ENCODE measurements at places on chromosomes 6 and 20. TPM values are rescaled to one million over a fixed set of nuclear protein-coding genes. Genes with fewer than 3 reads are reported as not detected.
A peak's percentile ranks its signal among the peaks of the same experiment; 100 is the strongest.

DNA sequence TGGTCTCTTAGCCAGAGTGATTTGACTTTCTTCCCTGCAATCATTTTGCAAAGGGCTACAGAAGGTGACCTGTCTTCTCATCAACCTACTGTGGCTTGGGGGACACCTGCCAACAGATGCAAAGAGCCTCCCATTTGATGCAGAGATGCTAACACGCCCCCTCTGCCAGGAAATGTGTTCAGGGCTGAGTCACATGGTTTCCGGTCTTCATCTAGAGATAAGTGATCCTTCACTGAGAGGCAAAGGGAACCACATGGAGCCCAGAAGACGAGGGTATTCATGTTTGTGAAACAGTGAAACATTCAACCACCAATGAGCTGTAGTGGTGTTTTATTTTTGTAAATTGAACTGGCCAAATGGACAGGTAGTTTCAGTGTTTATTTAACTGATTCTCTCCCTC, 109.0 kb upstream of the RIN2 start:
- H3K27me3 ChIP-seq: no peaks in the 10 kb centered on the region
- H3K27ac ChIP-seq: no peak overlapping the region
- no peaks in the 10 kb centered on the region for H3K36me3 ChIP-seq

GRCh38 chr6:39210450-39210849, 18.8 kb downstream of the KCNK5 start:
- no peaks in the 10 kb centered on the region for H3K36me3 ChIP-seq
- H3K27me3 ChIP-seq: no peaks in the 10 kb centered on the region
- peak overlapping the region; percentile 70 for H3K27ac ChIP-seq
- no peak for DNase-seq

FAM83C gene
- total RNA-seq: not detected

DNA sequence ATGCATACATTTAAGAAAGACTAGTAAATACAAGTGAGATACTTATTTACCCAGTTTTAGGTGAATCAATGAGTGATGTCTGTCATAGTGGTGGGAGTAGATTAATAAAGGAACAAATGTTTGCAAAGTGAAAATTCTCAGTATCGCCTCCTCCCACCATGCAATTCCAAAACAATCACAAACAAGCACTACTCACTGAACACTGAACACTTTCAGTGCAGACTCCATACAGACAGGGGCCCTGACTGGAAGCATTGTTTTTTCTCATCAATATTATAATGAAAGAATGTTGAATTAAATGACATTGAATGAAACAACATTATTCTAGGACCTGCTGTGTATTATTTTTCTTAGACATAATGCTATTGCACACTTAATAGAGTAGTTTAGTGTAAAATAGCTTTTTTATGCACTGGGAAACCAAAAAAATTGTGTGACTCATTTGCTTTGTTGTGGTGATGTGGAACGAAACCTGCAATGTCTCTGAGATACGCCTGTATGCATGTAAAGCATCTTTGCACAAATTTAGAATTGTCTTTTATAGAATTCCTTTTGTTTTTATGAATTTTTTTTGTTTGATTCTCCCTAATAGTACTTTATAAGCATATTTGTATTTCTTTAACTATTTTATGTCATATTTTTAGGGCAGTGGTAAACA, 317.5 kb downstream of the UTRN start:
- H3K27me3 ChIP-seq: no peaks in the 10 kb centered on the region
- DNase-seq: no peak
- no peaks in the 10 kb centered on the region for H3K4me1 ChIP-seq
- H3K36me3 ChIP-seq: no peaks in the 10 kb centered on the region
- no peak overlapping the region for H3K27ac ChIP-seq

DNA sequence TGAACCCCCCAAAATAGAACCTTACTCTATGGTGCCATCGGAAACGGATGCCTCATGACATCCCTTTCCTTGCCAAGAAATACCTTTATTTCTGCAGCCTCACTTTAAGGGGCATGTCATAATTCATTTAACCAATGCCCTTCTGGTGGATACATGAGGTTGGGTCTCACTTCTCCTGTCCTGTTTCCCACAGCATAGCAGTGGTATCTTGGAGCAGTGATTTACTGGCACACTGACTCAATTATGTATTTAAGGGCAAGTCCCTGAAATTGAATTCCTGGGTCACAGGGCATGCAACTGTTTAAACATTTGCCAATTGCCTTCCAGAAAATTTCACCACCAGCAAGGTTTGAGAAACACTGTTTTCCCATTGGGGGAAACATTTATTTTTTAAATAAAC, 639 bp upstream of the LBP start:
- H3K27me3 ChIP-seq: no peaks in the 10 kb centered on the region
- no peak overlapping the region for H3K27ac ChIP-seq
- no peak overlapping the region for H3K4me3 ChIP-seq
- no peaks in the 10 kb centered on the region for H3K36me3 ChIP-seq

Measured in tibial nerve (tissue), 4 donors.